ENCODE measurements at places on chromosomes 6 and 20.

DNA sequence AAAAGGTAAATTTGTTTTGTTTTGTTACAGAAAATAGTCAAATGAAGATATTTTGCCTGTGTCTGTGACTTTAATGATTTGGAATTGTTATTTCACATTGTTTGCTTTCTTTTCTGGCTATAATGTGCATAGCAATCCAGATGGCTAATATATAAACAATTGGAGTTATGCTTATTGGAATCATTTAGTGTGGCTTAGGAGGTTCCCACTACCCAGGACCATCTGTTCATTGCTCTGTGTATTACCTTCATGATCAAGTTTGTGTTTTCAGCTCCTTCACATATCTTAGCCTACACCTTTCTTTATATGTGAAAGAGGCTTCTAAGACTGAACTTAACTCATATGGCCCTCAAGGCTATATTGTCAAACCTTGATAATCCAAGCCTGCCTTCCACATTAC lies 232.9 kb downstream of the BCKDHB start:
- no peak for DNase-seq

DNA sequence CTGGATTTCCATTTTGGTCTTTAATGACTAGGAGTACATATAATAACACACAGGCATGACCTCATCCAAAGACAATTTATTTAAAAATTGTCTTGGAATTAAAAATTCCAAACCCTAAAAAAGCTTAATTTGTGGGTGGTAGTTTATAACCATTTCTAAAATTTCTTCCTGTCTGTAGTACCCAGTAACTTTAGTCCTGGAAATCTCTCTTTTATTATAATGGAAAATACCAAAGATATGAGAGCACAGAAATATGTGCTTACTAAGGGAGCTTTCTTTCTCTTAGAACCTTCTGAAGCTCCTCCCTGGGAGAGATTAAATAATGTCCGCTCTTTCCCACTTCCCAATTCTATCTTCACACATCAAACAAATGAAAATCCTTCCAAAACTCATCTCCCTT lies 70.5 kb upstream of the PRL start:
- no peak for DNase-seq

GRCh38 chr6:31490115-31490873 lies 7.7 kb upstream of the MICB start:
- DNase-seq = no peak

DNA sequence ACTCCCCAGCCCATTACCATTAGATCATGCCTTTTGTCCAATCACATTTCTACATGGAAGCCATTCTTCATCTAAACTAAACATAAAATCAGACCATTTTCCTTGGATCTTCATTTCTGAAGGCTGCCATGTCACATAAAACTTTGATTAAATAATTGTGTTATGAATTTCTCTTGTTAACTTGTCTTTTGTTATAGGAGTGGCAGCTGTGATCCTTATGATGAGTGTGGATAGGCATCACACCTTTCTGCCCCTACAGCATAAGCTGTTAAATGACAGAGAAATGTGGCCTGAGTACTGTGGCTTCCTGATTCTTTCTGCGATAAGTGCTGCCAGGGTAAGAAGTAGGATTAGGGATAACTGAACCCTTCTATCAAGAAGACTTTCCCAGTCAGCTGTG lies 247.1 kb upstream of the MOCS1 start:
- DNase-seq = no peak

DNA sequence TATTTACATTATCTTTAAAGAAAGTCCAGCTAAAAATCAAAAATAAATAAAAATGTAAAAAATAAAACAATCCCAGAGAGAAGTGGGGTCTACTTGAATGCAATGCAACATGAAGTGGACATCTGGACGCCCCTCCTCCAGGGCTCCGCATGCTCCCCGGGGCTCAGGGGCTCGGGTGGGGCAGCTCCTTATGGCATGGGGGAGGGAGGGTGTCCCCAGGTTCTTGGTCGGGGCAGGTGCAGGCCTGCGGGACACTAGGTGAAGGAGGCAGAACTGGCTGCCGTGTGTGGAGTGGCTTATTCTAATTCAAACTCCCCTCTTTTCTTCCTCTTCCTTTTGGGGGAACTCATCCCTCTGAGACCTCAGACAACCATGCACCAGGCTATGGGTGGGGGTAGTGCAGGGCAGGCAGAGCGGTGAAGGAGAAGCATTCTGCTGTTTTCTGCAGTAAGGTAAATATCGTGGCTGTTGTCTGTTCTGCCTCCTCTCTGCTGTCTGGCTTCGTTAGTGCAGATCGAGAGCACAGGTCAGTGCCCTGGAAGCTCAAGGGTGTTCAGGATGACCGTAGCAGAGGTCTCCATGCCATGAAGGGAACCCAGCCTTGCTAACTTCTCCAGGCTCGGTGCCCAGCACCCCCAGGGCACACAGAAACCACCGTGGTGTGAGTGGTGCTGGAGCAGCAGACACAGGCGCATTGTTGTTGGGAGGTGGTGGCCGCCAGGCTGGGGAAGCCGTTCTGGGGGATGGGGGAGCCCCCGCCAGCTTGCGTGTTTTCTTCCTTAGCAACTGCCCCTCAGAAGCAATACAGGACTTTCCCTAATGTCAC lies 82.6 kb downstream of the TTLL2 start:
- no peak for DNase-seq

All from GM12865 (cell line).